ENCODE measurements at places on chromosomes 5 and 9. TPM values are rescaled to one million over a fixed set of nuclear protein-coding genes. Genes with fewer than 3 reads are reported as not detected.

- no peaks in the 10 kb centered on the region for H3K36me3 ChIP-seq
- DNase-seq: no peak
- H3K4me1 ChIP-seq: no peaks in the 10 kb centered on the region
- H3K27ac ChIP-seq: no peak overlapping the region
These were observed 91.1 kb downstream of the ENC1 start for GRCh38 chr5:74549384-74549783.

The SMIM3 gene
- total RNA-seq: 23.9 TPM

- no peaks in the 10 kb centered on the region for H3K36me3 ChIP-seq
- no peak for DNase-seq
- H3K27me3 ChIP-seq: no peaks in the 10 kb centered on the region
- H3K27ac ChIP-seq: peak overlapping the region; percentile 20
These were observed 129.7 kb downstream of the CEMIP2 start for GRCh38 chr9:71638627-71639026.

The ARID3C gene
- total RNA-seq: not detected

- no peak overlapping the region for H3K4me3 ChIP-seq
- peak overlapping the region; percentile 74 for H3K27ac ChIP-seq
- DNase-seq: no peak
- no peaks in the 10 kb centered on the region for H3K36me3 ChIP-seq
- peaks cover 5% of the 10 kb centered on the region for H3K4me1 ChIP-seq
These were observed 69.4 kb downstream of the KLHL3 start for GRCh38 chr5:137666461-137666850.

The TAF11L10 gene
- not detected for total RNA-seq

DNA sequence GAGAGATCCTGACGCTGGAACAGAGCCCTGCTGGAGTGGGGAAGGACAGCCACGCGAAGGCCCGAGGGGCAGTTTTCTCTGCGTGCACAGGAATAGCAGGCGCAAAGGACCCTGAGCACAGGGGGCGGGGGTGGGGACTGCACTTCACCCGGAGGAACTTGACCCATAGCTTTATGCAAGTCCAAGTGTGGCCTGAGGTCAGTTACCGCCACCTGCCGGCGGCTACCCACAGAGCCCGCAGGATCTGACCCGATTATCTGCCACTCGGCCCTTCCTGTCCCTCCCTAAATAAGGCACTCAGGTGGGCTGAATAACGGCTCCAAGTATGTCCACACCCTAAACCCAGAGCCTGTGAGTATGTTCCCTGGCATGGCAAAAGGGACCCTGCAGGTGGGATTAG is 65.4 kb upstream of the FCN1 start:
- H3K4me3 ChIP-seq: no peak overlapping the region
- H3K27ac ChIP-seq: no peak overlapping the region
- peak; percentile 44 for DNase-seq
- H3K4me1 ChIP-seq: no peaks in the 10 kb centered on the region
- H3K36me3 ChIP-seq: no peaks in the 10 kb centered on the region
